ENCODE measurements at places on chromosomes 6 and 20.

GRCh38 chr6:106974336-106974998 lies at the start of gene CD24:
CD24 (minus strand) TSS chr6:106974729; CDS start chr6:106974646, 83 bp downstream.
- DNase-seq: no peak

DNA sequence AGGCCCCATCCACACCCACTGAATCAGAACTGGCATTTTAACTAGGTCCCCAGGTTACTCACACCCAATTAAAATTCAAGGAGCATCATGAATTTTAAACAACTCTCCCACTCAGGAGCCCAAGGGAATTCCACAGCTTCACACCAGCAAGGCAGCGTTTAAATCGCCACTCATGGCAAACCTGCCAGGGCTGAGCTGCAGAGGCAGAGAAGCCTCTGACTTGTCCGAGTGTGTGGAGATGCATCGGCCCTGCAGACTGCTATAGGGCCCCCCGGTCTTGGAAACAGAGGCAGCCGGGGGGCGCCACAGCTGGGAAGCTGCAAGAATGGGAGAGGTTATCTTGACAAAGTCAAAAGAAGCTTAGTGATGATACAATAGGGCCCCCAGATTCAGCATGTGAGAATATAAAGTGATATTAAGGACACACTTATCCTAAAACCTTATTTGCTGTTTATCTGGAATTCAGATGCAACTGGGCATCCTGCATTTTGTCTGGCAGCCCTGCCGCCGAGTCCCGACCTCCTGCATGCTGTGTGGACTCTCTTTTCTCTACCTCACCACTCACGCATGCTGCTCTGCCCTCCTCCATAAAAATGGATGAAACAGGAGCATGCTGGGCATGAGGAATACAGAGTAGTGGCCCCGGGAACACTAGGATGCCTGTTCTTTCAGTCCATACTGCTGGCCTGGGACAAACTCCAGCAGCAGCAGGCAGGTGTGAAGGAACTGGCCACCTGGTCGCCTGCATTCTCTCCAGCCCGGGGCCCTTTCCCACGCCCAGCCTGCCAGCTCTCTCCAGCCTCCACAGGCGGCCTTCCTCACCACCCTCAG lies 126.1 kb downstream of the PXDC1 start:
- DNase-seq: no peak

DNA sequence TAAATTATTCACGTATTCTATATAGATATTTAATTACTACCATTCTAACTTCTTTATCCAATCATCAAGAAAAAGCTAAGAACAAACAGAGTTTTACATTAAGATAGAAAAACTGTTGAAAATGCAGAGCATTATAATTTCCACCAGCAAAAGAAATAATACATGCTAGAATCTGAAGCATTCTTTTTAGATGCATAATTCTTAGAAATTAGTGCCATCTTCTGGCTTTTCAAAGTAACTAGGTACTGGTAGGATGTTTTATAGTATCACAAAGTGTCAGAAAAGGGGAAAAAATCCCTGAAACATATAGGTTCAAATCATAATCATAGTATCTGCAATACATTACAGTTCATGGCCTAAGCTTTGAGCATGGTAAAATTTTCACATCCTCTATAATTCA lies 178.9 kb downstream of the PHF3 start:
- no peak for DNase-seq

DNA sequence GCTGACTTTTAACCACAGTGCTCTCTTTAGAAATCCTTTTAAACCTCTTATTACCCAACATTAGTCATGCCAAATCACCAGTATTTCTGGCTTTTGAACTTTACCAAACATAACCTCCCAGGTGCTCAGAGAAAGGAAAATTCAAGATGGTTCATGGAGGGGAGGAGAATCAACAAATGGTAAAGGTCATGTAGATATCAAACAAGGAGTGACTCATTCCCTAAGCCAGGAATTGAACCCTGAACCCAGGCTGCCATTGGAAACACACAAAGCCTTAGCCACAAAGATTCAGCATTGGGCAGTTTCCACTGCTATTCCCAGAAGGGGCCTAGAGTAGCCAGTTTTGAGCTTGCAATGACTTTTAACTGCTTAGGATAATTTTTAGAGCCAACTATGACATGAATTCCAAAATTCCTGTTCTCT lies 21.6 kb upstream of the ENTPD6 start:
- no peak for DNase-seq

DNA sequence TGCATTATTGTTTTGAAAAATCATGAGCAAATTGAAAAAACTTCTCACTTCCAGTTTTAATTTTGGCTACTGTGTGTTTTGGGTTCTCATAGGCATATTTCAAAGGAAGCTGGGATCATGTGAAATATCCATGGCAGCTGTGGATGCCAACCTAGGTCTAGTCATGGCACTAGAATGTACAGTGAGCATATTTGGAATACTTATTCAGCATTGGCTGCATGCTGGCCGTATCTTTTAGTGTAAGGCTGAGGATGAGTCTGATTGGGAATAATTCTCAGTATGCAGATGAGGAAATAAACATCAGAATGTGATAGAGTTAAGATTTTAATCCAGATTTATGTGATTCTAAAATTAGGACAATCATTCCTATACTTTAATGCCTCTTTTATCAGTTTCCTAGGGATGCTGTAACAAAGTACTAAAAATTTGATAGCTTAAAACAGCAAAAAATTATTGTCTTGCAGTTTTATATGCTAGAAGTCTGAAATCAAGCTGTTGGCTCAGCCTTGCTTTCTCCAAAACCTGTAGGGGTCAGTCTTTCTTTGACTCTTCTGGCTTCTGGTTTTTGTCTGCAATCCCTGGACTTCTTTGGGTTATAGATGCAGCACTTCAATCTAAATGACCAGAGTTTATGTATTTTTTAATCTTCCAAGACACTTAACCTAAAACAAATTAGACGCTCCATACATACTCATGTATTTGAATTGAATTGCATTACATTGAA lies 37.7 kb upstream of the DEFB112 start:
- DNase-seq: no peak

Measured in activated T-helper 1 cell treated with Interleukin-2 at 50 U/mL for 16 hours (primary cell).